ENCODE measurements at places on chromosomes 3 and 15.

DNA sequence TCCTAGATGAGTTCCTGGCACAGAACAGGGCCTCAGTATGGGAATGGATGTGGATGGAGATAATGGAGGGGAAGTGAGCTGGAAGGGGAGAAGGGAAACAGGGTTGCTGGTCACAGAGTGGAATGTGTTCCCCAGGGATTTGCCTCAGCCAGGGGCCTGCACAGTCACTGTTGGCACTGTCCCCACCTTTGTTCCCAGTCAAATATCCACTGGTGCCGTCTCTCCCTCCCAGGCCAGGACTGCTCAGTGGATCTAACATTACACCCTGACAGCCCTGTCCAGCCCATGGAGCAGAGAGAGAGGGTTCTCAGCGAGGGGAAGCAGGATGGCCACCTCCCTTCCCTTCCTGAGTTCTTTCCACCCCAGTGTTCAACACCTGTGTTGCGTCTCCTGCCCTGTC lies 1.5 kb upstream of the PPP1R2 start:
- no peak for DNase-seq

GRCh38 chr3:35042210-35042991 lies 596.9 kb upstream of the ARPP21 start:
- DNase-seq = no peak

DNA sequence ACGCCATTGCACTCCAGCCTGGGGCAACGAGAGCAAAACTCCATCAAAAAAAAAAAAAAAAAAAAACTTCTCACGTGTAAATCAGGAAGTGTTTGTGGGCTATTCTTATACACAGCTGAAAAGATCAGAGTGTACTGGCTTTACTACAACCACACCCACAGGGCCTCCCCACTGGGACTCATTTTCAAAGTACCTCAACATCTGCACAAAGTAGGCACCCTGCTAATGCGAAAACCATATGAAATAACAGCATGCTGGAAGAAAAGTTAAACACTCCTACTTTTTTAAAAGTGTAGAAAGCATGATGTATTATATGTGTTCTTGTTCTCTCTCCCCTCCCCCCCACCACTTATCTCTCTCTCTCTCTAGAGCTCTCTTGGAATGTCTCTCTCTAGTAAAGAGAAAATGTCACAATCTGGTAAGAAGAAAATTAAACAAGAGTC lies 11.1 kb downstream of the UACA start:
- DNase-seq = no peak

DNA sequence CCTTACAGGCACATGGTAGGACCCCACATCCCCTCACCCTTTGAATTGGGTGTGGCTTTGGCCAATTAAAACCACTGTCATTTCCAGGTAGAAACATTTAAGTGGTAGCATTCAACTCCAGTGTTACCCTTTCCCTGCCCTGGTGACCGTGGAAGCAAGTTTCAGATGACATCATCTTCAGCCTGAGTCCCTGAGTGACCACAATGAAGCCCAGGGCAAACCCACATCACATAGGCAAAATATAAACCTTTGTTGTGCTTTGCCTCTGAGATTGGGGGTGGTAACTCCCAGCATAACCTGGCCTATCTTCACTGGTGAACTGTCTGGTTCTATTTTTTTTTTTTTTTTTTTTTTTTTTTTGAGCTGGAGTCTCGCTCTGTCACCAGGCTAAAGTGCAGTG lies 404.0 kb upstream of the WNT5A start:
- DNase-seq = no peak

- DNase-seq = no peak
These were observed 51.6 kb downstream of the ABHD2 start for GRCh38 chr15:89139613-89140499.

GRCh38 chr15:78037328-78037727 lies 40.2 kb downstream of the TBC1D2B start:
- no peak for DNase-seq

DNA sequence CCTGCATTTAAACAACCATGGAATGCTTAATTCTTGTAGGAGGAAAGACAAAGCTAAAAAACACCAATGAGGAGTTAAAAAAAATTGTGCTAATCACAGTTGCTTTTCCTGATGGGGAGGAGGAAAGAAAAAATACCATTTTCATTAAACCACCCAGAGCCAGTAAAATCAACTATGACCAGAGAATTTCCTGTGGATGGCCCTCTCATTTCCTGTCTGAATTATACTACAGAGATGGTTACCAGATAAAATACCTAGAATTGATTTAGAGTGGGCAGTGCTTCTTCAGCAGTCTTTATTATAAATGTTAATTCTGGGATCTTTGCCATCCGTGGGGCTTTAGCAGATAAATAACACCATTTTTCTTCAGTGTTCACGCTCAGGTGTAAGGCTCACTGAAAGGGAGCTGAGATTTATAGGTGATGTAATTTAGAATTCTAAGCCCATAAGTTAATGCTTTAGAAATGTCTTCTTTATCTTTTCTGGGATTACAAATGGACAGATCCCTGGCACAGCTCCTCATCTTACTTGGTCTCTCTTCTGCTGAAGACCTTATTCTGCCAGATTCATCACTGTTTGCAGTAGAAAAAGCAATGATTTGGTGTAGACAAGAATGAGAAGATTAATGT lies 37.9 kb downstream of the RETNLB start:
- DNase-seq = no peak

DNA sequence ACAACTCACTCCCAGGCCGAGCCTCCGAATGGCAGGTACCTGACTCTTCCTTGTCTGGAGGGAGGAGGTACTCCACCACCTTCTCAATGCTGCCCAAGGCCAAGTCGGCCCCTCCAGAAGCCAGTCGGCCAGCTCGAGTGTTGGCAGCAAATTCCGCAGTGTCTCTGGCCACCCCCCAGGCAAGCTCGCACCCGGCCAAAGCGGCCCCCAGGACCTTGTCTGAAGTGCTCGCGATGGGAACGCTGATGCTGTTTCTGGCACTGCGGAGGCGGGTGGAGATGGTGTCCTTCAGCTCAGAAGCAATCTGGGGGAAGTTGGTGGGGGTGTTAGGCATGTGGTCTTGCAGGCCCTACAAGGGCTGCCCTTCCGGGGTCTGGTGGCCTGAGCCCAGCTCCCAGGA lies 9.2 kb downstream of the PLIN1 start:
- no peak for DNase-seq

DNA sequence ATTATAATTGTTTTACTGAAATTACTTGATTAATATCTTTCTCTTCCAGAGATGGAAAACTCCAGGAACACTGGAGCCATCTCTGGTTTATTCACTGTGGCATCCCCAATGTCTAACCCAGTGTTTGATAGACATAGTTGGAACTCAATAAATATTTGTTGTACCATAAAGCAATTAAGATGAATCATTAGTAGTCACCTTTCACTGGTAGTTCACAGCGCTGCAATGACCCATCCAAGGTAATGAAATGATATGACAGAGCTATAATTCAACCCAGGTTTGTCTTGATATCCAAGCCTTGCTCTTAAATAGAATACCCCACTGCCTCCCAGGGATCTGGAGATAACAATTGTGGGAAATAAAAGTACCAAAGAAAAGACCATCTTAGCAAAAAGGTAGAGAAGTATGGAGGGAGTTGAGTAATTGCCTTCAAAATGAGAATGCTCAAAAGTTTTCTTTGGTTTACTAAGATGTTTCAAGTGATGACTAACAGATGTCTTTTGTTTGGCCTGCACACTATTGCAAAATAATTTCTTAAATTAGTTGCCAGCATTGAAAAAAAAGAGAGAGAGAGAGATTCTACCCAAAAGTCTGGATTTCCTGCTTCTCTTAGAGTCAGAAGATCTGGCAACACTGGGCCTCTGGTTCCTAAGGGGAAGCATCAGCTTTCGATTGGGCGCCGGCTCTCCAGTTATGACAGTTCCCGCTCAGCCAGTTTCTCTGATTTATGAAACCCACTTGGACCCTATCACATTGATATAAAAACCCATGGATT lies 348.5 kb downstream of the ERC2 start:
- DNase-seq = no peak

DNA sequence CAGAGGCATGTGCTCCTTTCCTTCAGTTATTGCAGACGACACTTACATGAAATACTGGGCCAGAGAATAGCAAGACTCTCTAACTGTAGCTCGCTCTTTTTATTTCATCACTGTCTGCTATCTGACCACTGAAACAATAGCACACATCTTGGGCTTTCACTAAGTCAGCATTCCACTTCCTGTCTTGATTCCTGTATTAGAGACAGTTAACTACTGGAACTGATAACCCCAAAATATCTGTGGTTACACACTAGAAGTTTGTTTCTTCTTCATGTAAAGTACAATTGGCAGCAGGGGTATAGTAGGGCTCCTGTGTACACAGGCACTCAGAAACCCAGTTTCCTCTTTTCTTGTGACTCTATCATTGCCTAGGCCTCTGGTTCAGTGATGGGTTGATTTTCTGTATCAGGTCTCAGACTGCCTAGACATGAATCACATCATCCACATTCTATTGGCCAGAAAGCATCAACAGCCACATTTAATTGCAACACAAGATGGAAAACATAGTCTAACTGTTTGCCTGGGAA lies 230.2 kb upstream of the CD96 start:
- DNase-seq = no peak

DNA sequence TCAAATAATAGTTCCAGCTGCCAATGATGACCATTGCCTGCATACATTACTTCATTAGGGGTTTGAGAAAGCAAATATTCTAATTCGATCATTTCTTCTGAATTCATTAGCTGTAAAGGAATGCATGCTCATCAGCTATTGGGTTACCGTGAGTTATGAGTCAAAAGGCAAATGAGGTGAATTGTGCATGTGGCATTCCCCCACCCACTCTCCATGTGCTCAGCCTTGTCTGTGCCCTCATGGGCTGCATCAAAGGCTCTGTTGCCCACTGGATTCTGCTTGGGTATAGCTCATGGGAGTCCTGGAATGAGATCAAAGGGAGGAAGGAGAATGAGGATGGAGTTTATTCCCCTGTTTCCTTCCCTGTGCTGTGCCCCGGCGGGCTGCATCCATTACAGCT lies 99.3 kb upstream of the CHRNA7 start:
- DNase-seq = no peak

DNA sequence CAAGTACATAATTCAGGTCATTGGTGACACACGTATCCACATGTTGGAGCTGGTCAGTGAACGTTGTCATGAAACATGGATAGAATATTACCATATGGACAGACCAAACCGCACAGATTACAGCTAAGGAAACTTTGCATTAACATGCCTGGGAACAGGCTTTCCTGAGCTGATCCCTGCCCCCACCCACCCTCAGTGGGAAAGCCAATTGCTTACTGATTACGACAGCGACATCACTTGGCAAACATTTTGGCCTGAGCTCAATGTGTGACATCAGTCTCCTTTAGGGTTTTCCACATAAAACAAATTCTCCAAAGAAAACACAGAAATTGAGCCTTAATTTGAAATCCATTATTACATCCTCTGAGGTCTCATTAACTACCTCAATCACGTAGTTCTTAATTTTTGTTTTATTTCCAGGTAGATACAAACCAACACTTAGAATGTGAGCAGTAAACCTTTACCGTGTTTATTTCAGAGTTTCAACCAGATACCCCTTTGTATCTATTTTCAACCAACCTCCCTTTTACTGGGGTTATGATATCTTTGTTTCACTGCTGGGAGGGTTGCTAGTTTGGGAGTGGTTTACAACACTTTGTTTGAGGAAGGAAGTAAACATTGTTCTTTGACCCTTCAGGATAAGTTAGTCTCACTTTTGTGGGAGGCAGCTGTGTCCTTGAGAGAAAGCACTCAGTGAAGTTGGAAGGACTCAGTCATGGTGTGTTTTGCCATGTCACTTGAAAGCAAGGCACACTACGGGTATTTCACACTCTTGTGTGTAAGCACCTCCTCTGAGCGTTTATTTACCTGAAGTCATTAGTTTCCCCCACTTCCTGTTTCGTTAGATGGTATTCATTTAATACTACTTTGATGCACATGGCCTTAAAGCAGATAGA lies 103.1 kb downstream of the CMSS1 start:
- no peak for DNase-seq

- DNase-seq = no peak
These were observed 12.0 kb downstream of the NME9 start for GRCh38 chr3:138317687-138318086.

GRCh38 chr3:126264952-126265351 lies 84.6 kb upstream of the ALDH1L1 start:
- DNase-seq = no peak
